ENCODE measurements at places on chromosomes 12 and 14.

GRCh38 chr14:87687420-87687819, 305.6 kb downstream of the GALC start:
- no peak for DNase-seq

GRCh38 chr14:100815478-100816285, 10.2 kb upstream of the MEG3 start:
- DNase-seq: no peak

DNA sequence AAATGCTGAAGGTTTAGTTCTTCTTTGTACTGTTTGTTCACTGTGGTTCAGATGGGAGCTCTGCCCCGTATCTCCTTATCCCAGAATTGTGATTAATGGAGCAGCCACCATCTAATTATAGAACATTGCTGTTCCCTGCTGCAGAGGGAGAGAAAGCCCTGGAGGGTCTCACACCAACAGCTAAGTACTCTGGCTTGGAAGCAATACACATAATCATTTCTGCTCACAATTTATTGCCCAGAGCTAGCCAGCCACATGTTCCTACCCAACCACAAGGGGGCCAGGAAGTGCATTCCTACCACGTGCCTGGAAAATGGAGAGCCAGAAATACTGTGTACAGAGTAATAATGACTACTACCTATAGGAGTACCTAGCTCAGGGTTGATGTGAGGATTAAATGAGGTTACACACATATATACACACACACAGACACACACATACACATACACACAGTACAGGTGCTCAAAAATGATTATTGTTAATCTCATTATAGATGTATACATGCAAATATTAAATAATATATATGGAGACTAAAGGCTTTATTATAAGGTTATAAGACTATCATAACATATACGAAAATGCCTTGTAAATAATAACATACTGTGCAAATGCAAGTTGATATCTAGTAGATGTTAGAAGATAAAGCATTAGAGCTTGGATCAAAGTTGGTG, 22.3 kb downstream of the MSRB3 start:
- peak; percentile 16 for DNase-seq

DNA sequence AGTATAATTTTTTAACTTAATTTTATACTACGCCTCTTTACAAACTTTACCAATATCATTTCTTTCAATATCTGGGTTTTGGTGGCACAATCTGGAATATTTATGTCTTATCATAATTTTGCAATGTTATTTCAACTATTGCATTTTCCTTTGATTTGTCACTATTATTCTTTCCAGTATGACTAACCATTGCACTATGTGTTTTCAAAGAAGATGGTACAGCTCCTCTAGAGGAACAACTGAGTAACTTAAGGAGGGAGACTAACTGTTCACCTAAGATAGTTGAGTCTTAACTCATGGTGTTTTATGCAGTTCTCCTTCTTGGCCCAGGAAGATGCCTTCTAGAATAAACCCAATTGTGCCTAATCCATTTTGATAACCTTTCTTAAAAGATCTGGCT, 60.5 kb upstream of the KIF21A start:
- DNase-seq: peak; percentile 68

- peak; percentile 64 for DNase-seq
These were observed 6.1 kb downstream of the HOXC10 start for GRCh38 chr12:53991077-53991460.

GRCh38 chr12:47820631-47821345, 1.1 kb upstream of the HDAC7 start:
- peak; percentile 85 for DNase-seq

- no peak for DNase-seq
These were observed 17.3 kb downstream of the EML1 start for GRCh38 chr14:99810559-99810874.

- DNase-seq: no peak
These were observed 58.7 kb upstream of the RD3L start for GRCh38 chr14:104001003-104001402.

GRCh38 chr14:94267352-94267751, 25.7 kb downstream of the SERPINA10 start:
- no peak for DNase-seq

DNA sequence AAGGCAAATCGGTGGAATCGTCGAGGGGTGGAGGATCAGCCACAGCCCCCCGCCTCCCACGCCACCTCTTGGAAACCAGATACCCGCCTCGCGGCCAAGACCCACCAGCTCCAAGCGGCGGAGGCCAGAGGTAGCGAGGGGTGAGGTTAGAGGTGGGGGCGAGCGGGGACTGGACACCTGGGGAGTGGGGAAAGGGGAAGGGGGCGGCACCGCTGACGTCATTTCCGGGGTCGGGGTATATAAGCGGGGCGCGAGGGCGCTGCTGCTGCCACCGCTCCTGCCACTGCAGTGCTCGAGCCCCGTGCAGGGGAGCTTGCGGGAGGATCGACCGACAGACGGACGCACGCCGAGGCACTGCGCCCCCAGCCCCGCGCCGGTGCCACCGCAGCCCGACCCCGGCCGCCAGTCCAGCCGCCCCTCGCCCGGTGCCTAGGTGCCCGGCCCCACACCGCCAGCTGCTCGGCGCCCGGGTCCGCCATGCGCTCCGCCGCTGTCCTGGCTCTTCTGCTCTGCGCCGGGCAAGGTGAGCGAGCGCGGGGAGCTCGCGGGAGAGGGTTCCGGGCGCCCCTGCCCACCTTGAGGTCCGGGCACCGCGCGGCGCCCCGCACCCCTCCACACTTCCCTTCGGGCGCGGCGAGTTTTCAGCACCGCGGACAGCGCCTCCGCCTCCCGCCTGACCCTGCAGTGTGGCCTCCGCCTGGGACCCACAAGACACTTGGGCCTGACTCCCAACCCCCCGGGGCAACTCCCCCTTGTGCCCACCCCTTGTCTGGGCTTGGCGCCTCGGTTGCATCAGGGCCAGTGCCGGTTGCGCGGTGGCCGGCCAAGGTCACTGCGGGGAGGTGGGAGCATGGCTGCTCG, at the start of gene CHGA:
Gene CHGA (plus strand): TSS at position 268 of the 861 bp plus-strand sequence. CDS start 210 bp downstream, at position 478.
- peak; percentile 28 for DNase-seq

DNA sequence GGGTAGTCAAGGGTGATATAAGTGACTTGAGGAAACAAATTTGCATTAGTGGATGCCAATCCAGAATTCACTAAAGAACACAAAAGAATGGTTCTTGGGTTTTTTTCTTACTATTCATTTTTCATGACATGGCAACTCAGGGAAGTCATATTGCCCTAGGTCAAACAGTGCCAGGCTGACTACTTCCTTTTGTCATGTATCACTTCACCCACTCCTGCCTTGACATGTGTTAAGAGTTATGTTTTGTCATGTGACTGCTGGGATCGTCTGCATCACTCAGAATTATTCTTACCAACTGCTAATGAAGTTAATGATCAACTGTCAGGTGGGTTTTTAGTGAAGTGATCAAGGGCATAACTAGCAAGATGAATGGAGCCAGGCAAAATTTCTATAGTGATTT, 74.2 kb downstream of the PRORP start:
- DNase-seq: peak; percentile 50

Measured in mammary epithelial cell (primary cell).